ENCODE measurements at places on chromosomes 11 and 22.

DNA sequence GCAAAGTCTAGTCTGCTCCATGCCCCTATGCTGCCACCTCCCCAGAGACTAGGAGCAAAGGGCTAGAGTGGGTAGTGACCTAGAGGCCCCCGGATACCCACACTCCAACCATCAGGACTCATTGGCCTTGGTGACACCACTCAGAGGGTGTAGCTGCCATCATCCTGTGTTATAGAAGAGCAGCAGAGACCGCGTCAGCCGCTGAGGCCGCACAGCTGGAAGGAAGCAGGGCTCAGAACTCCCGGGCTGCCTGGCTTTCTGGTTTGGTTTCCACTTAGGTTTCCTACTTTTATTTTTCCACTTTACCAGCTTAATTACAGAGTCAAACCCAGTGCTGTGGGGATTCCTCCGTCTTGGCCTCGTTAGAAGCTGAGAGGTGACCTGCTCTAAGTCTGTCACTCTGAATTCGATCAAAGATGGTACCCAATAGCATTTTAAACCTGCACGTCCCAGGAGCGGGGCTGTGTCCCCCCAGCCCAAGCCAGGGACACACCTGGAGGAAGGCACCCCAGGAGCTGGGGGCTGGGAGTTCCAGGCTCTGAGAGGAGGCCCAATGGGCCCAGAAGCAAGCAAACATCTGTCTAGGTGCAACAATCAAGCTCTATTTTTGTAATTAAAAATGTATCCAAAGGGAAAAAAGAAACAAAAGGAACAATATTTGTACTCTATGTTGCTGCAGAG, 2.1 kb upstream of the CDKN1C start:
- DNase-seq, result no peak

GRCh38 chr11:106581399-106581798, 436.9 kb downstream of the GUCY1A2 start:
- no peak for DNase-seq

GRCh38 chr11:76768088-76768908, 14.9 kb upstream of the TSKU start:
- no peak for DNase-seq

GRCh38 chr22:17783312-17783711, 9.0 kb upstream of the BID start:
- no peak for DNase-seq

DNA sequence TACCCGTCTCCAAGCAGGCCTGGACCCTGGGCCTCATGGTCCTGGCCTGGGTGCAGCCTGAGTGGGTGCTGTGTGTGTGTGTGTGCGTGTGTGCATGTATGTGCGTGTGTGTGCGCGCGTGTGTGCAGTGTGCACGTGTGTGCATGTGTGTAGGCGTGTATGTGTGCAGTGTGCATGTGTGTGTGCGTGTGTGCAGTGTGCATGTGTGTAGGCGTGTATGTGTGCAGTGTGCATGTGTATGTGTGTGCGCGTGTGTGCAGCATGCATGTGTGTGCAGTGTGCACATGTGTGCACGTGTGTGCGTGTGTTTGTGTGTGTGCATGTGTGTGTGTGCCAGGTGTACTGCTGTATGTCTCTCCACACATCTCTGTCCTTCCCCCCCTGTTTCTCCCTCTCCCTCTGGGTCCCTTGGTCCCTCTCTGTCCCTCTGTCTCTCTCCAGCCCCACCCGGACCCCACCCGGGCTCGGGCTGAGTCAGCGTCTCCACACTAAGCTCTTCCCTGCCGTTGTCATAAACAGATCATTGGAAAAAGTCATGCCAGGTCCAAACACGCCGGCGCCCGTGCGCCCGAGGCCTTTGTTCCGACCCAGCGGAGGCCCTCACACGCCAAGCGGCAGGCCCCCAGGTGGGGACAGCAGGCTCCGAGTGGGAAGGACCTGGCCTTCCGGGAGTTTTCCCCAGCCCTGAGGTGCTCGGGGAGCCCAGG, 34.0 kb downstream of the WNT7B start:
- no peak for DNase-seq

- DNase-seq, result no peak
These were observed 47.8 kb upstream of the CLDN5 start for GRCh38 chr22:19571995-19572394.

DNA sequence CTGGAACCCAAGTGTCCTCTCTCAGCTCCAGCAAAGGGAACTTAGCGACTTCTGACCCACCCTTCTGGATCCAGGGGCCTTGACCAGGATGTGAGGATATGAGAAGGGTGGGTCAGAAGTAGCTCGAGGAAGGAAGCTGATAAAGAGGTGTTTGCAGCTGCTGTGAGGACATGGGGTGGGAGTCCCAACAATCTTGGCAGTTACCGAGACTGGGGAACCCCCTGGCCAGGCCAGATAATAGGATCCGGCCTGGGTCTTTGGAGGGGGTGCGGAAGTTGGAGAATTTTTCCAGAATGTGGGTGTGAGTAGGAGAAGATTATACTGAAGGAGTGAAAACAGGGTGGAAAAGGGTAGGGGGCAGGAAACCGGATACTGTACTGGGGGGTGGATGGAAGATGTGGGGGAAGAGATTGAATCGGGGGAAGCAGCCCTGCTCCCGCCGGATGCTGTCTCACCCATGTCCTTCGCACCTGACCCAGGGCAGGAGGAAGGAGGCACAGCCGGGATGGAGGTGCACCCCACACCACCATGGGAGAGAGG, 2.8 kb upstream of the MCAM start:
- no peak for DNase-seq

- DNase-seq, result no peak
These were observed at the start of gene EP300 for GRCh38 chr22:41092023-41092817. EP300 (plus strand) TSS chr22:41092592; CDS start chr22:41093005, 413 bp downstream.

DNA sequence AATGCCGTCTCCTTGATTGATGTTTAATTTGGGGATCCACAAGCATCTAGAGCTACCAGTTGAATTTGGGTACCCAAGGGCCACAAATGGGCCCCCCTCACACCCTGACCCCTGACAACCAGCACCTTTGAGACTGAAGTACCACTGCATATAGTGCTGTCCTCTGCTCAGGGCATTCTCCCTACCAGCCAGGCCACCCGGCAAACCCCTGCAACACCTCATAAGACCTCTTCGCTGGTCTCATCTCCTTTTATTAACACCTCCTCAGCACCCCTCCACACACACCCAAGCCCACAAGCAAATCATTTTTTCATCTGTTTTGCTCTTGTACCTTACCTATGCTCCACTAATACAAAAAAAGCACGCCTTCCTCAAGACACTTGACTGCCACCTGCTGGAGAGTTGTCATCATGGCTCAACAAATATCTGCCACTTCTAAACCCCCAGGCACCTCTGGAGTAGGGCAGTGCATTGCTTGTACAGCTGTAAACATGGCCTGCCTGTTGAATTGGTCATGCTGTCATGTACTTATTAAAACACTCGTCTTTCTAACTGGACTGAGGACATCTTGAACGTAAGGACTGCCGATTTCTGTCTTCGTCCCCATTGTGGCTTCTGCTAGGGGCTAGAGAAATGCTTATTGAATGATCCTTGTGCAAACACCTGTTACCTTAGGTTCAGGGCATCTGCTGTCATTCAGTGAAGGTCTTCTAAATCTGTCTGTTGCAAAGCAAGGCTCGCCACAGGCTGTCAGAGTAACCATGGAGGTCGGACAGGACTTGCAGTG, 66.5 kb downstream of the BMAL1 start:
- DNase-seq, result no peak

DNA sequence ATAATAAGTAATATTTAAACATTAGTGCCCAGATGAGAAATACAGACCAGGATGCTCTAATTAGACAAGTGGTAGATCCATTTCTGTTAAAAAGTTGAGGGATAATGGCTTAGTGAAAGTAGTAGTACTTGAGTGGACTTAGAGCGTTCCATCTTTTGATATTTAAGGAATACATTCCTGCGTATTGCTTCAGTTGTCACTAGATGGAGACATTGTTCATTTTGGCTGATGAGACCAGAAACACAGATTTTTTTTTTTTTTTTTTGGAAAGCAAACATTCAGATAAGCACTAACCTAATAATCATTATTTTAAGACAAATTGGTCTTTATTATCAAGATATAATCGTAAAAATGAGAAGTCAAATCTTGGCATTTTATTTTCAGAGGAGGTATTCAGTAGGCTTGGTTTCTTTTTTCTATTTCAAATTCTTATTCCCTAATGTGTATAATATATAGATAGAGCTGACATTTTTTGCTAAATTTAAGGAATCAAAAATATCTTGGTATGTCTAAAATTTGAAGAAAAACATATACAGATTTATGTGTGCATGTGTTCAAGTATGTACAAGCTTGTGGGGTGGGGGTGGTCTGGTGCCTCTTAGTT, 92.9 kb downstream of the DYNC2H1 start:
- DNase-seq, result no peak

GRCh38 chr11:117511483-117511930, 183.9 kb downstream of the CEP164 start:
- no peak for DNase-seq

DNA sequence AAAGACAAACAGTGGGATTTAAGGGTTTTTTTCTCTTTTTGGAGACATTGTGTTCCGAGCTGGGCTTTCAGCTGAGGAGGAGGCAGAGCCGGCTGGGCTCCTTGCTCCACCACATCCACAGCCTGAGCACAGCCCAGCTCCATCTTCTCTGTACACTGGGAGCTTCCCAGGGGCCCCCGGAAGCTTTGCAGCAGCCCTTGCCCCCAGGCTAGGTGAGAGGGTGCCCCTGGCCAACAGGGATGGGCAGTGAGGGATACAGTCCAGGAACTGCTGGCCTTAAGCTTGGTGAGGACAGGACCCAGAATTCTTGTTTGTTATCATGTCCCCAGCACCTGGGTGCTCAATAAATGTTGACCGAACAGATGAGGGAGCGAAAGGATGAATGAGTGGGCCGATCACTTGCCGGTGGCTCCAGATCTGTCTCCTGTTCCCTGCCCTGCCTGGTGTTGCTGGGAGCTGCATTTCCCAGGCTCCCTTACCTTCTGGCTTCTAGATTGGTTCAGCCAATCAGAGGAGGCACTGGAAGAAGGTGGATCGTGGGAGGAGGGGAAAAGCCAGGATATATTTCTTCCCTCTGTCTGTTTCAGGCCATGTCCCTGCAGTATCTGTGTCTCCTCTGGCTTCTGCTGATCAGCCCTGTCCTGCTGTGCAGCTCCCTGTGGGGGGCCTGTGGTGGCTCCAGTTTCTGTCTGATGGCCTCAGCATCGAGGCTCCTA, 26.5 kb upstream of the NECTIN1 start:
- DNase-seq, result no peak

DNA sequence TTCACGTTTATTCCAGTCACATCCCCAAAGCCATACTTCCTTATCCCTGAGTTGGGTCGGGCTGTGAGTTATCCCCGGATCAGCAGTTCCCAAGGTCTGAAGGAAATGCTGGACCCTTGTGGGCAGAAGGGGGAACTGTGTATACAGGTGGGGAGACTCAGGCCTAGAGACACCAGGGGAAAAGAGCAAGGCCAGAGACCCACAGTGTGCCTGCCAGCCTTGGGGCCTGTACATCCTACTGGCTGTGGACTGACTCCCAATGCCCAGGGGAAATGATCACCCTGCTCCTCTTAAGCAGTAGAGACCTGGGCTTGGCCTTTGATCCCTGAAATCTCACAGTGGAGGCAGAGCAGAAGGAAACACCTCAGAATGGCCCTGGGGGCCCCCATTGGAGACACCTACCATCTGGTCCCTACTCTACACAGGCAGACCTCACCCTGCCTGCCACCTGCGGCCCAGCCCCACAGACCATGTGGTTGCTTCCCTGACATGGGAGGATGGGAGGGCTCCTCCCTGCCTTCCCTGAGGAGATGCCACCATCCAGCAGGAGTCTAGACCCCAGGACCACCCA, 1.3 kb downstream of the SELENOM start:
- no peak for DNase-seq

DNA sequence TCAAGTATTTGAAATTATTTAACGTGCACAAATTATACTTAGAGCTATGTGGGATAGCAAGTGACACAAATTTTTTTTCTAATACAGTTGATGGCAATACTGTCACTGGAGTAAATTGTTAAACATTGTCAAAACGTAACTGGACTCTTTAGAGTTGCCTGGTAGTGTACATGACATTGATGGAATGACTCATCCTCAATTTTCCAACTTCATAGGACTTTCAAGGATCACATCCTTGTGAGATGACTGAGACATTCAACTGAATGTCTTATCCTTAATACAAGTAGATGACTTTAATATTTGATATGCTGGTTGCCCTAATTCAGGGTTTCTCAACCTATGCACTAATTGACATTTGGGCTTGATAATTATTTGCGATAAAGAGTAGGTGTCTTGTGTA, 310.0 kb downstream of the SWAP70 start:
- no peak for DNase-seq

DNA sequence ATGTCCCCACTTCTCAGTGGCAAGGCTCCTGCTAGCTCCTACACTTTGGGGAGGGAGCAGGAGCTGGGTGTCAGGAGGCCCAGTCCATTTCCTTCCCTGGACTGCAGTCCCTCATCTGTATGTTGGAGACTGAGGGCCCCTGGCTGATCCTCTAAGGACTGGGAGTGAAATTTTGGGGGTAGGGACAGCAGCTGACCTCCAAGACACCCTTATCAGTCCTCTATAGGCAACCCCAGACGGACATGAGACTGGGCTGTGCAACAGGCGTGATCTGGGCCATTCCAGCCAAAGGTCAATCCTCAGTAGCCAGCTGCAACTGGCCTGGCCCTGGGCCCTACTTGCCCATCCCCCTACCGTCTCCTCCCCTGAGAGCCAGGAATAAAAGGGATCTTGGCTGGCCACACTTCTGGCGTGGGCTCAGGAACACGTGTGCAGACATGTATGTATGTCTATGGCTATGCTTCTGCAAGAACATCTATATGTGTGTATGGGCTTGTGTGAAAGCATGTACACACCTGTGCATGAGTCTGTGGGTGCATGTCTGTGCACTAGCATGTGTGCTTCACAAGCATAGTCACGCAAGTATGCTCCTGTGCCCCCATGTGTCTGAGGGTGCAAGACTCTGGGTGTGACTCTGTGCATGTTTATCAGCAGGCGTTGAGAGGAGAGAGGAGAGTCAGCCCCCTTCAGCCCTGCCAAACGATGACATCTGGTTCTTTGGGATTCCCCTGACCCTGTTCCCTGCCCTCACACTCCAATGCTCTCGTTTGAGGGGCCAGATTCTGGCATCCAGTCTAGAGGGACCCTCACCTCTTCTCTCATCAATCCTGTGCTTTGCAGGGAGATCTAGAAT, 24.6 kb upstream of the DGAT2 start:
- no peak for DNase-seq

GRCh38 chr11:47020793-47021526, 84.4 kb downstream of the CSTPP1 start:
- DNase-seq, result no peak

DNA sequence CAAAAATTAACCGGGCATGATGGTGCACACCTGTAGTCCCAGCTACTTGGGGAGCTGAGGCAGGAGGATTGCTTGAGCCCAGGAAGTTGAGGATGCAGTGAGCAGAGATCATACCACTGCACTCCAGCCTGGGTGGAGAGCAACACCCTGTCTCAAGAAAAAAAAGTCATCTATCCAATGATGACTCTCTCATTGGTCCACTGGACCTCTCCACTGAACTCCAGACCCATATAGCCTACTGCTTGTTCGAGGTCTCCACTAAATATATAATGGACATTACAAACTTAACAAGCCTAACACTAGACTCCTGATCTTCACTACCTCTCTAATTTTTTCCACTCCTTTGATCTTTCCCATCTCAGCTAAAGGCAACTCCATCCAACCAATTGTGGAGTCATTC, 33.5 kb upstream of the MTCH2 start:
- DNase-seq, result no peak
